ENCODE measurements at places on chromosomes 2 and 18.

DNA sequence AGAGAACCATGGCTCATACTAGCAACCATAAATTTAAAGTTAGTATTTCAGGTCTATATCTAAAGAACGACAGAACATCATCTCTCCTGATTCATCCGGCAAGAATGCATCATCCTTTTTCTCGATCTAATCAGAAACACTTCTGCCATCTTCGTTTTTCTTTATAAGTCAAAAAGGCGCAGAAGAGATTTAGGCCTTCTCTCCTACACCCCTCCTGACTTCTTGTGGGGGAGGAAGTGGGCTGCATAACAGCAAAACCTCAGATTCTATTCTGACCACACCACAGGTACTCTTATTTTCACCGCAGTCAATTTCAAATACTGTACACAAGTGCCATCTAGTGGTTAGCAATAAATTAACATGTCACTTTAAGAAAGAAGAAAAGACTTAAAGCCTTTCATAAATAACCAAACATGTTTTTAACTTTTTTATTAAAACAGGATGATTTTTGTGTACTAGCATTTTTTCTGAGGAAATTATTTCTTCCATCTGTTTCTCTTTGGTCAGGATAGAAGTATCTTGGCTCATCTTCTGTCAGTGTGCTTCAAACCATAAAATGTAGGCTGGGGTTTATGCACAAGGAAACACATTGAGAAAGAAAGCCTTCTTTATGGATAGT lies 48.4 kb upstream of the PIK3C3 start:
- peak; percentile 70 for DNase-seq

DNA sequence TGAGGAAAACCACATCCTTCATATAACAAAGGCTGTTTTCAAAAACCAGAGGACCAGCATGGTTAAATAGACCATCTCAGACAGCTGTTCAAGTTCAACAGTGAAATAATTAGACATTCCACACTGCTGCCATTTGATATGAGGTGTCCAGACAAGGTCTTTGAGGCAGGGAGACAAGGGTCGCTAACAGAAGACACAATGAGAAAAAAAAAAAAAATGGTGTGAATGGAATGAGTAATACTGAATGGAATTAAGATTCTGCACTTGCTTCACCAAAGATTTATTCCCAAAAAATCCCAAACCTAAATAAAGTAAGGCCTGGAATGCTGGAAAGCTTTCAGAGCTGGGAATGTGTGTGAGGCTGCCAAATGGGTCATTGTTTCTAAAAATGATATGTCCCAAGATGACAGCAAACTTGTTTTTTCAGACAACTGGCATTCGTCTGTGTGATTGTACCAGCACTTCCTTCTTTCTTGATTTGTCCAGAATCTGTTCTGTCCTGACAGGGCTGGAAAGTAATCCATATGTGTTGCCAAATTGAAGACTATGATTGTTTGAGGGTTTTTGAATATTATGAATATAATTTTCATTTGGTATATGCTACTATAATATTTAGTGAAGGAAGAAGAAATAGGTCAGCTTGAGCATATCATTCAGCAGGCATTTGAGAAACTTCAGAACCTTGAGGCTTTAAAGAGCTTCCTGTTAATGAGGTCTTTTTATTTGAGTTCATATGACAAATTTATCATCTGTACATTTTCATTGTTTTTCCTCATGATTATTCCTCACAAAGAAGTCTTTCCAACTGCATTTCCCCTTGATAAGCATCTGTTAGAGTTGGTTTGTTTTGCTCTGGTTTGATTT lies 85.2 kb upstream of the ITGA4 start:
- peak; percentile 60 for DNase-seq

DNA sequence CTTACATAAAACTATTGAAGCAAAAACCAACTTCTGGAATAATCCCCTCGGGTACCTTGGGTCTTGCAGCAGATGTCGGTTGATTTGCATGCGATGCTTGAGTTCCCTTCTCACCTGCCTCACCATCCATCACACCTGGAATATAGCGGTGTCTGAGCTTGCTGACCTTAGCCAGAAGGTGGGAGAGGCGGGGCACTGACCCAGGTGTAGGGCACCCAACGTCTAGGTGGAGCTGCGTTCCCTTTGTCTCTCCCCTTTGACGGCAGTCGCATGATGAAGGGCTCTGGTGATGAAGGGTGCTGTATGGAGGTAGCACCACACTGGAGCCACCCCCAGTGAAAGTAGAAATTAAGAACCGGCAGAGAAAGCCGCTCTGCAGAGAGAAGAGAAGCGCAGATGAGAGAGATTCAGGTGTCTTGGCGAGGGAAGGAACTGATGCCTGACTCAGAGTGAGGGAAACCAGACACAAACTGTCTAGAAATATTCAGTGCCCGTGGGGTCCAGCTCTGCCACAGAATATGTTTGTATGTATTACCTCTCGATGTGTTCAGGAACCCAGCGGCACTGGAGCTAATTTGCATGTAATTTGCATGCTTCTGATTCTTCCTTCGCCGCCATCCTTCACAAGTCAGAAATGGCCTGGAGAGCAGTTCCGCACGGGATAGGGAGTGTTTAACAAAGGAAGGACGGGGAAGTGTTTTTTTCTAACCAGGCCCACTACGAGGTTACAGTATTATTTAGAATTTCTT lies 19.4 kb upstream of the MBP start:
- no peak for DNase-seq

DNA sequence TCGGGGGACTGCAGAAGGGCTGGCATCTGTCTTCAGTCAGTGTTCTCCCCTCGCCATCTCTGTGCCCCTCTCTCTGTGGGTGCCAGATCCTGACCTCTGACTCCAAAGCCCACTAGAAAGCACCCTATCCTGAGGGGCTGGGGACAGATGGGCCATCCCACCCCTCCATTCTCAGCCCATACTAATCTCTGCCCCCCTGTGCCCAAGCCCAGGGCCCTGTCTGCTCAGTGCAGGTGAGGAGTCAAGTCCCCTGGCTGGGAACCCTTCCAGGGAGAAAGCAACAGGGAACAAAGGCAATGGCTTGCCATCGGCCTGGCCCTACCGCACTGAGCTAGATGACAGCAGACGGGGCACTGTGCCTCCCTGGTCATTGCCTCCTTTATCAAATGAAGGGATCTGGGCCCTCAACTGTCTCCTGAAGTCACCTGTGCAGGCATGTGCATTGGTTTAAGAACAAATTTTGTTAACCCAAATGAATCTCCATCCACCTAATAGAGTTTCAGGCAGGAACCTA lies 42.7 kb upstream of the ID2 start:
- no peak for DNase-seq

GRCh38 chr2:233084488-233084887 lies 24.3 kb downstream of the INPP5D start:
- no peak for DNase-seq

- DNase-seq = peak; percentile 34
Measured at GRCh38 chr2:223723954-223724411, 113.4 kb downstream of the AP1S3 start.
